C1 segment of cervical spinal cord (tissue), 14 donors: ENCODE measurements at places on chromosomes 6 and 20.

- no peak for DNase-seq
Measured at GRCh38 chr6:136426627-136427377, 123.4 kb downstream of the MAP7 start.

- no peak for DNase-seq
Measured at GRCh38 chr6:162674452-162674851, 53.1 kb downstream of the PRKN start.

- DNase-seq: no peak
Measured at GRCh38 chr6:96626759-96627364, 63.9 kb downstream of the FHL5 start.

- no peak for DNase-seq
Measured at GRCh38 chr20:62652041-62652893, 10.0 kb downstream of the SLCO4A1 start.

DNA sequence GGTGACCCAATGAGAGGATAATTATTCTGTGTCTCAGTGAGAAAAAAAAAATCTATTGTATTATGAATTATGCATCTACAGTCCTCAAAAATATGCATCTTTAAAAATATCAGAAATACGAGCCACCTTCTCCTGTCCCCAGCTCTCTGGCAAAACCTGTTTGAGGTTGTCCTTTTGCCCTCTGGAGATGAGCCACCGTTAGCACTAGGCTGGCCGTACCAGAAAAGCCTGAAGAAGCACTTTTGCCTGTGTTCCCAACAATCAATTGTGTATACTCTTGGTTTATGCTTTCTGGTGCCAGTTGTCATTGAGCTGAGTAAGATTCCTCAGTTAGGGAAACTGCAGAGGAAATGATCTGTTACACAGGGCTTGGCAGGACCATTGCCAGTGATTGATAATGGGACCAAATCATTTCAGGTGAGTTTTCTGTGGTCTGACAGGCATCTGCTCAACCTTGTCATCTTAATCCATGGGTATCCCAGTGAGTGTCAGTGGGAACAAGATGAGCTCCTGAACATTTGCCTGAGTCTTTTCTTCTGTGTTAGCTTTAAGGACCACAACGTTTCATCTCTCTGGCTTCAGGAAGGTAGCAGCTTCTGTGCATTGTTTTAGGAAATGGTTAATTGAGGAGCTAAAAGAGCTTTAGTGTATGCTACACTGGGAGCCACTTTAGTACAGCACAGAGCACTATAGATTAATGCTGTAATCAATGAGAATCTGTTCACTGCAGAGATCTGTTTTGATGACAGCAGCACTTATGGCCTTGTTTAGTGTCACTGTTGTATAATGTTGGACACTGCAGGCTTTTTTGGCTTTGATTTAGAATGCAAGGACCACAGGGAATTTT lies 330.1 kb downstream of the RIMS1 start:
- DNase-seq: no peak

DNA sequence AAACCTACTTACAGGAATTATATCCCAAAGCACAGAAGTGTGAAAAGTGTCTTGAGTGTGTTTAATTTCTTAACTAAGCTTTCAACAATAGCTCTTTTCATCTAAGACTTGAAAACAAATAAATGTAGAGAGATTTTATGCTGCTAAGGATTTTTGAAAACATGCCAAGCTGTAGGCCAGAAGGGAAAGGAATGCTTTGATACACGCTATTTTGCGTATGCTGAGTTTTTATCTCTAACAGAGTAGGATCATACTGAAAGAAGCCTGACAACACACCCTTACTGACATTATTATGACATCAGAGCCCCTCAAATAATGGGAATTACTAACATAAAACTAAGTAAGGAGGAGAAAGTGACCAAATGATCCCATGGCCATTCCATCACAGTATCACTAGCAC lies 265.5 kb downstream of the KHDC1L start:
- DNase-seq: no peak

DNA sequence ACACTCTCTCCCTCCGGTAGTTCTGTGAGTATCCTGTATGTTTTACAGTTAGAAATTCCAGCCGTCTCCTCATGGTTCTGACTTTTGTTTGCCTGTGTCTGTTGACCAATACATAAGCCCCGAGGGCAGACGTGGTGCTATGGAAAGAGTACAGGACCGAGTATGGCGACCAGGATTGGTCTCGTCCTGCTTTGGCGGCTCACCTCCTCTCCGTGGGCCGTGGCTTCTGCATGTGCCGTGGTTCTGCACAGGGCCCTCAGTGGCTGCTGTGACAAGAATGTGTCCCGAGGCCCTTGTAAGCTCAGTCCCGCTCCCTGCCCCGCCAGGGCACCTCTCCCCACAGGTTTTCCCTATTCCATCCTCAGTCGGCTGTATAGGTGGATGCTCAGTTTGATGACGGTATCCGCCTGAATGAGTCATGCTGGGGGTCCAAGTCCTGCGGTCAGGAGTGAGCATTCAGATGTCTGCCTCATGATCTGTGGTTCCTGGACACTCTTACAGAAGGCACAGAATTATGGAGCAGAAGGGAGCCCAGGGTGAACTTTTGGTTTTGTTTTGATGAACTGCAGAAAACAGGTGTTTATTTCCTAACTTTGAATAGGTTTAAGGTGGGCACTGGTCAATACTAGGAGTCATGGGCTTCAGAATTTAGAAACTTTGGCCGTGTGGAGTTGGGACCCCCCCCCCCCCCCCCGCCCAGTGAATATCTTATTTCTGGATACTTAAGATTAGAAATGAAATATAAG lies 1.2 kb downstream of the ARFGAP1 start:
- no peak for DNase-seq

GRCh38 chr20:25654487-25654886 lies 30.7 kb upstream of the NANP start:
- no peak for DNase-seq

DNA sequence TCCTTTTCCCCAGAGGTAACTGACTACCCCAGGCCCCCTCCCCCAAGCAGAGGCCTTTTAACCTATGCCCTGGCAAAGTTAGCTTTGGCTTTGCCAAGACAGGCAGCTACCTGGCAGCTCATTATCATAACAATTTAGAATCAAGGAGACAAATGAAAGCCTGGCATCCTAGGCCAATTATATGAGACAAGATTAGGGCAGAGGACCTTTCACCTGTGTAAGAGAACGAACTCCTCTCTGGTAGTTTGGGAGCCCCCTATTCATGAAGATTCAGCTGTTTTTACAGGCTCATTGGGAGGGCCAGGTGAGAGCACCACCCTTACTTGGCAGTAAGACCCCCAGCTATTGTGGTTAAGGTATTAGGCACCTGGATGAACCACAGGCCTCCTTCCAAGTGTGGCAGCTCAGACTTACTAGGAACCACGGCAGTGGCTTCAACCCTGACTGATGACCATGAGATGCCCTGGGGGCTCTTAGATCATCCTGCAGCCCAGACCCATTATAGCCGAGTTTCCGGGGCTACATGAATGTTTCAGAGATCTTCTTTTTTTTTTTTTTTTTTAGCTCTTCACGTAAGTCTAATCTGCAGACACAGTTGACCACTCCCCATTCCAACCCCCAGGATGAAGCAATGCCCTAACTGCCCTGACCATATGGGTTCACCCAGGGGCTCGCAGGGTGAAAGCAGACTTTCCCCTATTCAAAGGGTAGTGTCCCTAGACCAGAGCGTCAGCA lies 56.2 kb downstream of the RAB44 start:
- DNase-seq: no peak

- no peak for DNase-seq
Measured at GRCh38 chr6:85516168-85516567, 66.3 kb downstream of the NT5E start.

- DNase-seq: no peak
Measured at GRCh38 chr6:162973151-162973872, 245.5 kb downstream of the PACRG start.

GRCh38 chr20:54545676-54546358 lies 70.4 kb downstream of the DOK5 start:
- no peak for DNase-seq

DNA sequence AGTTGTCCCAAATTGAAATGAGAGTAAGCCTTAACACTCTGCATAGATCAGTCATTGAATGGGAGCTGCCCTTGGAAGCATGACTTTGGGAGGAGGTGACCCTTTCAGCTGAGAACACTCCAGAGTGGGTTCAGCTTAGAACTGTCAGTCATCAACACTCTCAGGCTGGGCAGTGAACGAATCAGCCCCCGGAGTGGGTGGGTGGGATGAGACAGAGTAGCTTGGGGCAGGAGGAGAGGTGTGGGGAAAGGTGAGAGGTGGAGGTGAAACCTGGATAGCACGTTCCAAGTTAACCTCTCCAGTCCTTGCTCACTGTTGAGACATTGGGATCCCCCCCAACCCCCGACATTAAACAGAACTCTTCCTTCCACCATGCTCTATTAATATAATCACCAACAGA lies 55.3 kb upstream of the TPD52L1 start:
- no peak for DNase-seq

DNA sequence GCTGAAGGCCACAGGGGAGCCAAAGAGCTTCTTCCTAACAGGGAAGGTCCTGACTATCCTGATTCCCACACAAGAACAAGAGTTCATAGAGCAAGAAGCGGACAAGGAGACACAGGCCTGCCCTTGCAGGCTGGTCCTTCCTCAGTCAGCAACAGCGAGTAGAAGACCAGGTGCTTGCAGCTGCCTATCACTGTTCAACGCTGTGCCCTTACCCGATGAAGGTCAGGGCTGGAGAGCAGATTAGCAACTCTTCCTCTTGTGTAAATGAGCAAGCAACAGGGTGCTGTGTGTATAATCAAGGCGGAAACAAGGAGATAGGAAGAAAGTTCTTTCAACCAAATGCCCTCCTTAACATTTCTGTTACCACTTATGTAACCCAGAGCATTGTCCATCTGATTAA lies 115.3 kb upstream of the SPACA1 start:
- no peak for DNase-seq
